ENCODE measurements at places on chromosomes 12 and 14.
A peak's percentile ranks its signal among the peaks of the same experiment; 100 is the strongest.

- no peak for DNase-seq
Measured at GRCh38 chr12:69284131-69284530, 44.8 kb downstream of the CPSF6 start.

DNA sequence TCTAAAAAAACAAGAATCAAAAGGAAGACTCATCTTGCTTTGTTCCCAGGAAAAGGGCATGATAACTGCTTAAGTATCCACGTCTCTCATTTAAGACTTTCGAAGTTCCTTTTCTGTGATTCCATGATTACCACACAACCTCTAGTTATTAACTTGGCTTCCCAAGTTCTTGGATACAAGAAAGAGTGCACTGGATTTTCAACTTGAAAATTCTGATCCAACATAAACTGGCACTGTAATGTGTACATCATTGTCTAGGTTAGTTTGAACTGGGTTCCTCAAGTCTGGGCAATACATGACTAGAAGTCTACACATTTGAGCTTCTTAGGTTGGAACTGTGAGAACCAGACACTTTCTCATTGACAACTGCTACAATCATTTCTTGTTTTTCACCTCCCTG is 1.6 kb downstream of the KLHL28 start:
- DNase-seq = no peak

DNA sequence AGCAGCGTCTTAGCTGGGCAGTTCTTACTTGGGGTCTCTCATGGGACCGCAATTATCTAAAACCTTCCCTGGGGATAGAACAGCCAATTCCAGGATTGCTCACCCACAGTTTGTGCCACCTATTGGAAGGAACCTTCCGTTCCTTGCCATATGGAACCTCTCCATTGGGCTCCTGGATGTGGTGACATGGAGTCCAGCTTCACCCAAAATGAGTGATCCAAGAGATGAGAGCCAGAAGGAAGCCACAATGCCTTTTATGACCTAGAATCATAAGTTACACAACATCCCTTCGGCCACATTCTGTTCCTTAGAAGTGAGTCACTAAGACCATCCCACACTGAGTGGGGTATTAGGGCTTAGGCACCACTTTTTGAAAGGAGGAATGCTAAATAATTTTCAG is 164.4 kb downstream of the FBXL14 start:
- no peak for DNase-seq

DNA sequence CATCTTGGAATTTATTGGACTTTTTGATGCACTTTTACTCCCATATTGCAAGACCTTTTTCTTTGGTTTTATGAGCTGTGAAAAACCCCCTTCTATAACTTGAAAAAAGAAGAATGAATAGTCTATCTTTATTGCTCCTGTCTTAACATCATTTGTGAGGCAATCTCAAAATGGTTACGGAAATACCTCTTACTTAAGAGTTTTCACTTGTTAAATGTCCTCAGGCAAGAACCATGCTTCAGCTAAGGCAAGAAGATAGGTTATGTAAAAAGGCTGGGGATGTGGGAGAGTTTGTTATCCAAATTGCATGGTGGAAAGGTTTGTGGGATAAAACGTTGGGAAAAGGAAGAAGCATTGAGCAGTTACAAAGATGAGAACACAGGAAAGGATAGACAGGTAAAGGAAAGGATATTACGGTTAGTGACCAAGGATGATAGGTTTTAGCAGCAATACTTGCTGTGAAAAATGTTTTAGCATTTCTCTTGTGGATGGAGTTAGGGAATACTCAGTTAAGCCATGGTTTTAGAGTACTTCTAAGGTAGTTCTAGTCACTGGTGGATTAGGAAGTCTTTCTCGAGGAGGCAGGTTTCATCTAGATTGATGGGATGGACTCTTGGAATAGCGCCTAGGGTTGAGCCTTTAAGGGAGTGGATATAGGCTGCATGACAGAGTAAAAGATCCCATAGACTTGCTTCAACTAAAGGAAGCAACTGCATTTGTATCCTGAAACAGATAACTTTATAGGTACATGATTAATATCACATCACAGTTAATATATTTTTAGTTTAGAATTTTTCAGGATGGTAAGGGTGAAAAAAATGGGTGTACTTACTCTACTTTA is 30.3 kb downstream of the MDM2 start:
- no peak for DNase-seq

GRCh38 chr14:65846196-65846868 is 433.8 kb downstream of the FUT8 start:
- DNase-seq = no peak

GRCh38 chr14:76782885-76783566 is 21.8 kb downstream of the VASH1 start:
- DNase-seq = no peak

DNA sequence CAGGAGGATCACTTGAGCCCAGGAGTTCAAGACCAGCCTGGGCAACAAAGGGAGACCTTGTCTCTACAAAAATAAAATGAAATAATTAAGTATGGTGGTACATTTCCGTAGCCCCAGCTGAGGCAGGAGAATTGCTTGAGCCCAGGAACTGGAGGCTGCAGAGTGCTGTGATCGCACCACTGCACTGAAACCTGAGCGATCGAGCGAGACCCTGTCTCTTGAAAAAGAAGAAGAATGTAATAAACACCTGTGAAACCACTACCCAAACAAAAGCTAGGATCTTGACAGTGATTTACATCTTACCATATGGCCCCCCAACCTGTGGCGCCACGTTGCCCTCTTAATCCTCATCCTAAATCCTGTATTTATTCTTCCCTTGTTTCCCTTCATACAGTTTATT is 5.7 kb upstream of the DTX1 start:
- DNase-seq = no peak

- no peak for DNase-seq
Measured at GRCh38 chr14:60508707-60509437, at the start of gene SIX6. SIX6 (plus strand) TSS chr14:60509146; CDS start chr14:60509399, 253 bp downstream.

DNA sequence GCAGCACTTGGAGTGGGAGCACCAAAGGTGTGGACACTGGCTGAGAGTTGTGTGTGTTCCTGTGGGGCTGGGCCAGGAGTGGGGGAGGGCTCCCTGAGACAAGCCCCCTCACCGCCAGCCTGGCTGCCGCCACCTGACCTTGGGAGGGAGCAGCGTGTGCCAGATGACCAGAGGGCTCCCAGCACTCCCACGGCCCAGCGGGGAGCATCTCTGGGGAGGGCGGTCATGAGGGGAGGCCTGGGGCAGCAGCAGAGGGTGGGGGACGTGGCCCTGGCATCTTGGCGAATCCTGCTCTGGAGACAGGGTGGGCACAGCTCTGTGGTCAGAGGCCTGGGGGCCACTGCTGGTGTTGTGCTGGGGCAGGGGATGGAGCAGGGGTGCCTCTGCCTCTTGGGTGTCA is 10.7 kb downstream of the CEP170B start:
- no peak for DNase-seq

DNA sequence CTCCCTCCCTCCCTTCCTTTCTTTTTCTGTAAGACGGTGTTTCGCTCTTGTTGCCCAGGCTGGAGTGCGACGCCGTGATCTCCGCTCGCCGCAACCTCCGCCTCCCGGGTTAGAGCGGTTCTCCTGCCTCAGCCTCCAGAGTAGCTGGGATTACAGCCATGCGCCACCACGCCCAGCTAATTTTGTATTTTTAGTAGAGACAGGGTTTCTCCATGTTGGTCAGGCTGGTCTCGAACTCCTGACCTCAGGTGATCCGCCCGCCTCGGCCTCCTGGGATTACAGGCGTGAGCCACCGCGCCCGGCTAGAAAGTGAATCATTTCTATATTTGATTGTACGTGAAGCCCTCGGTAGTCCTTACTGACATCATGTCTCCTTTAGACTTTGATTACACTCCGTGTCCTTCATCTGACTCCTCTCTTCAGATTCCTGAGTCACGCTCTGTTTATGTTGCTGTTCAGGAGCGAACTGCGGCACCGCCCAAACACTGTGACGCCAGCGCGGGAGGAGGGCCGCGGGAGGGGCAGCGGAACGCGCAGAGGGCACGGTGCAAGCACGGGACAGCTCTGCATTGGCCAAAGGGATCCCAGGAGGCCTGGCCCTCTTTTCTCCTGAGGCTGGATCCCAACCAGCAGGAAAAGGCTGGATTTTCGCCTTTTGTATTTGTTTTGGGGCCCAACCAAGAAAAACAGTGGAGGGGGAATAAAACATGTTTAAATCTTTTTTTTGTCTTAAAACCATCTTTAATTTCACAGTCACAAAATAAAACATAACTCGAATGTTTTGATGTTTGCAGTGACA is 538 bp upstream of the GABARAPL1 start:
- peak; percentile 80 for DNase-seq

DNA sequence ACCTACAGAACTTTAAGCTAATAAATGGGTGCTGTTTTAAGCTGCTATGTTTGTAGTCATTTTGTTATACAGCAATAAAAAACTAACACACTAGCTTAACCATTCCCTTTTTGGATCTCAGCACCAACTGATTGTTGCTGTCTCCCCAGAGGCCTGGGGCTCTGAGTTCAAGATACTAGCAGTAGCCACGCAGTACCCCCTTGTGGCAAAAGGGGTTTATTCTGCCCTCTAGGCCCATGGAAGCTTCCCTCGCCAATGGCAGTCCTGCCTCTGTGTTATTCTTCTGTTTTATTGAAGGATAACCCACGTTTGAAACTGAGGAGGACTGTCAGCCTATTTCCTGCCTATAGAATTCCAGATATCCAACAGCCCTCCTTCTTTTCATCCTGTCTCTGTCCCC is 455.3 kb upstream of the ATP2B1 start:
- no peak for DNase-seq

- no peak for DNase-seq
Measured at GRCh38 chr14:79021766-79022165, 851.6 kb downstream of the NRXN3 start.

- no peak for DNase-seq
Measured at GRCh38 chr12:19390051-19390598, 49.2 kb upstream of the AEBP2 start.

DNA sequence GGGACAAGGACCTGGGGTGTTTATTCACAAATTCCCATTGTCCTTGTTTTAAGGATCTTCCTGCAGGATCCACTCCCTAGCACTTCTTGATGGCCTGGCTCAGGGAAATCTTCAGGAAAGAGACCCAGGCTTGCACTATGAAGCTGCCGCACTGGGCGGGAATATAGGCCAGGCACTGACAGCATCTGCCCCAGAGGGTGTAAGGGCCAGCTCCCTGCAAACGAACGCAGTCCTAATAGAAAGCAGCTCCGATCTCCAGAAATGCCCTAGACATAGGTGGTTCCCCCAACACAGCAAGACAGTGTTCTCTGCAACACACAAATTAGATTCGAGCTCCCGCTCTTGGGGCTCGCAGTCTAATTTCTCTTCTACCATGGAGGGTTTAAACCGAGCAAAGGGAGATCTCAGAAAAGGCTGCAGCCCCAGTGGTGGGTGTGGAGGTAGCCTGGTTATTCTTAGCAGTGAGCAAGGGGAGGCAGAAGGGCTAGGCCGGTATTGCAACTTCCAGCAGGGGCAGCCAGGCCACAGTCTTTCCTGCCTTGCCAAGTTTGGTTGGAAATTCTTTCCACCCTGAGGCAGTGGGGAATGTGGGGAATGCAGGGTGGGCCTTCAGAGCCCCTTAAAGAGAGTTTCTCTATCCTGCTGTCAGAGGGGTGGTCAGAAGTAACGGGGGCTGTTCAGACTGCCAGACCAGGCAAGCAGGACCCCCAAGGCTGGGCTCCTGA is 16.1 kb upstream of the WSCD2 start:
- no peak for DNase-seq

GRCh38 chr12:131113568-131114270 is 160.0 kb downstream of the ADGRD1 start:
- DNase-seq = no peak

GRCh38 chr14:72565917-72566316 is 328.0 kb downstream of the DPF3 start:
- DNase-seq = no peak

DNA sequence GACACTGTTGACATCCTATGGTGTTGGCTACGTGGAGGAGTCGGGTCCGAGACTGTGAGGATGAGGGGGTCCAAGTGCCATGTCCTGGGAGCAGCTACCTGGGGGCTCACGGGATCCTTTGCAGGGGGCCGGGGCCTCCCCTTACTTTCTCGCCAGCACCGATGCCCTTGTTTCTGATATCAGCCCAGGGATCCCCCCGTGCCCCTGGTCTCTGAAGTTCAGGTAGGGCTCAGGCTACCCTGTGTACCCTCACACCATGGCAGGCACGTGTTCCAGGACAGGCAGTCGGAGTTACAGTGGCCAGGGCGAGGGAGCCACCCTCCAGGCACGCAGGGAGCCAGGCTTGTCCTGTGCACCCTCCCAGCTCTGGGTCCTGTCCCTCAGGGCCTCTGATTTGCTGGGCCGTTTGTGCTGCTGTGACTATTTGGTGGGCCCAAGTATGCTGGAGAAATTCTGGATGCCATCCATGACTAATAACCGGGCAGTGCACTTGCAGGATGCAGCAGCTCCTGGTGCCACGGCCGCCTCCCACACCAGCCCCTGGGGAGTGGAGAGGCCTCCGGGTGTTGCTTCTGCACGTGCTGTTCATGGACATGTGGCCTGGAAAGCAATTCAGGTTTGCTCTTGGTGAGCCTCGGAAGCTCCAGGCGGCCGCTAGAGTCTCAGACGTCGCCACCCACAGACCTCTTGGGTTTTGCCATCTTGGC is 93.1 kb upstream of the SFSWAP start:
- DNase-seq = no peak
